T1000 (cell line): ENCODE measurements at places on chromosomes 4 and X.

- DNase-seq, result no peak
These were observed 75.6 kb downstream of the CCNG2 start for GRCh38 chr4:77232653-77233052.

- no peak for DNase-seq
These were observed 22.0 kb downstream of the MND1 start for GRCh38 chr4:153366486-153366885.

DNA sequence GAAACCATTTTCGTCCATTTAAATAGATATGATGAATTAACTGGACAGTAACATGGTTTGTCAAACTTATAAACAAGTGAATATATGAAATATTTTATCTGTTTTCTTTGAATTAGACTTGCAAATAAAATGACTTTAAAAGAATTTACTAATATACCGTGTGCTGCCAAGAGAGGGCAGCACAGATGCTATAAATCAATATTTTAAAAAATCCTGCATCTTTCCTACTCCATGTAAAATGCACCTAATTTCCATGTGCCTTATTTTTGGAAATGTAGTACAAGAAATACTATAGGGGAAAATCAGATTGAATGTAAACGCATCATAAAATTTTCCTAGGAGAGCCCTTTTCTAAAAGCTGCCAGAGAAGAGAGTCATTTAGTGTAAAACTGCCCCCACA is 62.2 kb downstream of the PRKX start:
- DNase-seq, result no peak

GRCh38 chrX:38718311-38718710 is 82.9 kb upstream of the MID1IP1 start:
- no peak for DNase-seq

DNA sequence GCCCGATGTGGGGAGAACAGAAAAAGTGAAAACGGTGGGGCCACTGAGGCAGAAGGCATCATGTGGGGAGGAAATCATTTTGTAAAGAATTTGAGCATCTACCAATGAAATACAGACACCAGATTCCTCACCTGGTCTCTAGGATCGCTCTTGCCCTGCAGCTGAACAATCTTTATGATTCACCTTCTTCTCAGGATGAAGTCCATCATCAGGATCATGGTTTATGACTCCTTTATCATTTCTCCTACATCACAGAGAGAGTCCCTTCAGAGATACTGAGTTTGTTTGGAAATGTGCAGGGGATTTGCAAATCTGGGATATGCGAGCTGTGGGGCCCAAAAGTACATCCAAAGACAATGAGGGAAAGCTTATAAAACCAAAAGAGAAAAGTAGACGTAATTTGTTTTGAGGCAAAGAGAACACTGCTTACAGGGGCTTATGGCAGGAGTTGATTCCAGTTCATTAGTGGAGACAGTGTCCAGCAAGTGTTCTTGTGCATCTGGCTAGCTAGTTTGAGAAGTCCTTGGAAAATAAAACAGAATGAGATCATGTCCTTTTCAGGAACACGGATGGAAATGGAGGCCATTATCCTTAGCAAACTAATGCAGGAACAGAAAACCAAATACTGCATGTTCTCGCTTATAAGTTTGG is 15.3 kb upstream of the ANXA5 start:
- DNase-seq, result no peak

GRCh38 chr4:151227731-151228130 is 49.2 kb upstream of the PRSS48 start:
- no peak for DNase-seq

- no peak for DNase-seq
These were observed 22.9 kb downstream of the FHL1 start for GRCh38 chrX:136170139-136170800.

DNA sequence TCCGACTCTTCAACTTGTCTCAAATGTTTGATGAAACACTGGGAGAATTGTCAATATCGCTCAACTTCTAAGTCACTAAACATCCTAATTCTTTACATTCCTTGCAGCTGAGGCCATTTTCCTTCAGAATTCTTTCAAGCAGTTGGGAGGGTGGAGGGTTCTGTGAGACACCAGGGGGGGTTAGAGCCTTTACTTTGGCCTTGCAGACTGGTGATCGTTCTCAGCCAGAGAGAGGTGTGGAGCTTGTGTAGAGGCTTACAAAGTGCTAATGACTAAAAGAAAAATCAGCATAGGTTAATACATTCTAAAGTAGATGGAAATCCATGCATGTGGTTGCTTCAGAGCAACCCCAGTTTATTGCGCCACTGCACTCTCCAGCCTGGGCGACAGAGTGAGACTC is 21.3 kb upstream of the SOX3 start:
- DNase-seq, result no peak

GRCh38 chrX:120140293-120140981 is 18.0 kb upstream of the RHOXF2 start:
- no peak for DNase-seq

DNA sequence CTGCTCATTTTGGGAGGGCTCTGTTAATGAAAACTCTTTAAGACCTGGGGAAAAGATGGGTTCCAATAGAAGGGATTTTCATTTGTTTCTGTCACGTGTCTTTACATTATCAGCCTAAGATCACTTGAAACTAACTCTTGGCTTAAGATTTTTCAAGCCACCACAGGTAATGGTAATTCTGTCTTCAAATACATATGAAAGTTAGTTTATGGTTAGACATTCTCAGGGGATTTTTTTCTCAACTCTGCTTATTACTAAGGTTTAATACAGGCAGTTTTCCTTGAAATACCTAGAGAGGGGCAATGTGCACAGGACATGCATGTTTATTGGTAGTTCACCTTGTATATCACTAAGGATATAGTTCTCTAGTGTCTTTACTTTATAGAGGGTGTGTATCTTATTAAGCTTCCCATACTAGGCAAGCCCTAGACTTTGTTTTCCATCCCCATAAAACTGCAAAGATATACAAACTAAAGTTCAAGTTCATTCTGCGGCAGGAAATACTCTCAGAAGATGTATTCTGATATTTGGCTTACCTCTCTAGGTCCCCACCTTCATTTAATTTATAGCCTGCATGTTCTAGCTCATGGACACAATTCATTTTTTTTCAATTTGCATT is 38.2 kb upstream of the MYOZ2 start:
- DNase-seq, result no peak

- no peak for DNase-seq
These were observed 51.8 kb upstream of the BCOR start for GRCh38 chrX:40149286-40150175.

- no peak for DNase-seq
These were observed 146.7 kb upstream of the FAM9B start for GRCh38 chrX:9180623-9181022.

DNA sequence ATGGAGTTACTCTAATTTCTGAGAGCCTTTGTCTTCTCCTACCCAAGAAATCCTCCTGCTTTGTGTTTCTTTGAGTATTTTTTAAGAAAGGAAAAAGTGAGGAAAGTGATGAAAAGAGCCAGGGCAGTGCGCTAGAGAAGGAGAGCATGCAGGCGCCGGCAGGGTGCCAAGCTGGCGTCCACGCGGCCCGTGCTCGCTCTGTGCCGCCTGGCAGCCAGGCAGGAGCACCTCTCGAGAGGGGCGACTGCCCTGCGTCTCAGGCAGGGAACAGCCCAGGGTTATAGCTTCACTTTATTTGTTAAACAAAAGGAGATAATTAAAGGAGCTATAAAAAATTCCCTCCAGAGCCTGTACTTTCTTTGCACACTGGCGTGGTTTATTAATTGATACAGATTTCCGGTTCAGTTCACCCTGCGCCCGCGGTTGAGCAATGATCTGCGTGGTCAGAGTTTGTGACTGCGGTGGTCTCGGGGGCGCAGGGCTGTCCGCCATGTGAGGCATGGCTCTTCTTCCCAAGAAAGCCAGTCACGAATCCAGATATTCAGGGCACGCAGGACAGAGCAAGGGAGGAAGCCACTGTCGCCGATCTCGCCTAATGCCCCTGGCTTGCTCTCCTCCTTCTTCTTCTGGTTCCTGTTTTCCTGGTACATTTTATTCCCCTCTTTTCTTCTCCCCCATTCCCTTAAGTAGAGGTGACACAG is 110.8 kb upstream of the PAQR3 start:
- no peak for DNase-seq

DNA sequence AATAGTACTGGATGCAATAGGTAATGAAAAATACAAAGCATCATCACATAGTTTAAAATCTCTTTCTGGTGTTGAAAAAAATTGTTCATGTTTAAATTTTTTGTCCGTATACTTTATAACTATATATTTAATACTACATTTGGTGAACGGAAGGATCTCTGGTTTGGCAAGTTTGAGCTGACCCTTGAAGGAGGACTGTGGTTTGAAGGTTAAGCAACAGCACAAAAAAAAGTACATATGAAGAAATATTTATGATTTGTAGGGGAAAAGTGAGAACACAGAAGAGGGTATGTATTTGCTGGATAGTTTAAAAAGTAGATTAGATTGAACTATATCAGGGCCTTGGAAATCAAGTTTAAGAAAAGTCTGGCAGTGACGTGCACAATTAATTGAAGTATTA is 13.3 kb downstream of the SRP72 start:
- DNase-seq, result no peak

GRCh38 chr4:171565130-171565788 is 247.9 kb upstream of the GALNTL6 start:
- DNase-seq, result no peak

DNA sequence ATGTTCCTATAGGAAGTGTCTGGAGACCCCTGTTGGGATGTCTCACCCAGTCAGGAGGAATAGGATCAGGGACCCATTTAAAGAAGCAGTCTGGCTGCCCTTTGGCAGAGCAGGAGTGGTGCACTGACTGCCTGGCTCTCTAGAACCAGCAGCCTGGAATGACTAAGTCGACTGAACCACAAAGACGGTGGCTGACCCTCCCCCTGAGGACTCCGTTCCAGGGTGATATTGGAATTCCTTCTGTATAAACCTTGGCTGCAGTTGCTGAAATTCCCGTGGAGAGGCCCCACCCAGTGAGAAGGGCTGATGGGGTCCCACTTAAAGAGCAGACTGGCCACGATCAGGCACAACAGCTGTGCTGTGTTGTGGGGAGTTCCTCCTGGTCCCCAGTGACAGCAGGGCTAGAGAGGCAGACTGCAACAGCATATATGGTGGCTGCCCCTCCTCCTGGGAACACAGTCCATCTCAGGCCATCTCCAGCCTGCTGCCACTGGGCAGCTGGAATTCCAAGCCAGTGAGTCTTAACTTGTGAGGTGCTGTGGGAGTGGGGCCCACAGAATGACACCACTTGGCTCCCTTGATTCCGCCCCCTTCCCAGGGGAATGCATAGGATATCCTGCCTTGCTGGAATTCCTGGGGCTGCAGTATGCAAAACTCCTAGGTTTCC is 41.8 kb upstream of the RLIM start:
- DNase-seq, result peak; percentile 3

DNA sequence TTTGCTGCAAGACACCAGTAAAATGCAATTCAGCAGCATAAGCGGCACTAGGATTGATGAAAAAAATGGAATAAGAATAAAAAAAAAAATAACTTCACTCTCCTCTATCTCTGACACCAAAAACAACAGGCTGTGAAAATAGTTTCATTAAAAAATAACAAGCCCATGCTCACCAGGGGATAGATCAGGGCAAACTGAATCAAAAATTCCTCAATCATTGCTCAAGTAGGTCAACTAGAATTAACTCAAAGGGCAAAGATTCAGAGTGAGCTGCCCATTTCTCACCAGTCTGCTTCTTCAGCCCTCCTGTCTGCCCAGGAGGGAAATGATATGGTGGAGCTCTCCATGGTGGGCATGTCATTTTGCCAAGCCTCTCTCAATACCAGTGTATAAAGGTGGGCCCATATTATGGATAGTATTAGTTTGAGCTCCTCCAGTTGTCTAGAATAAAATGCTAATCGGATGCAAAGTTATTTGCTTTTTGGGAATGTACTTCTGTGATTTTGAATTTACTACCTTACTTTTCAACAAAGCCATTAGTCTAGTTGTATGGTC is 153.9 kb downstream of the UNC5C start:
- DNase-seq, result no peak

DNA sequence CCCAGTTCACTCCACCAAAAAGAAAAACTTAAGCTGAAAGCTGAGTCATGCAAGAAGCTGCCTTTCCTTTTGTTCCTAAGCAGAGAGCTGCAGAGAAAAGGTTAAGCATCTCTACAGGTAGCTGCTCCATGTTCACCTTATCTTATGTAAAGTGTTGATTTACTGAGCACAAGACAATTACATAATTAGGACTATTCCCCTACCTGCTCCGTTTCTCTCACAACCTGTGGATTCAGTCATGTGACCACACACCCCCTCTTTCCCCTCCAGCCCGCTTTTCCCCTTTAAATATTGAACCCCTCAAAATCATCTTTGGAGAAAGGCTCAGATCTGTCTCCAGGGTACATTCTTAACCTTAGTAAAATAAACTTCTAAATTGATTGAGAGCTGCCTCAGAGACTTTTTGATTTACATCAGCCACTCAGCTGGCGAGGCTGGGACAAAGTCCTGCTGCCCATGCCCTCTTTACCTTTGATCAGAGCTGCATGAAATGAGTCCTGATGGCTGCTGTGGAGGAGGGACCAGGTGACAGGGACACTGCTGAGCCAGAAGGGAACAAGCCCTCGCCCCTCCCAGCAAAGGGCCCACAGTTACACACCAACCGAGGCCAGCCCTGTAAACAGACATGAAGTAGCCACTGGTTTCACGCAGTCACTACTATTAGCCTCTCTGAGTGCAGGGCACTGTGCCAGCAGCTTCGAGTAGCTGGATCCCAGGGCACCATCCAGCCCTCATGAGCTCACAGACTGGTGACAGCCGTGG is 53.9 kb upstream of the C4orf50 start:
- DNase-seq, result no peak

DNA sequence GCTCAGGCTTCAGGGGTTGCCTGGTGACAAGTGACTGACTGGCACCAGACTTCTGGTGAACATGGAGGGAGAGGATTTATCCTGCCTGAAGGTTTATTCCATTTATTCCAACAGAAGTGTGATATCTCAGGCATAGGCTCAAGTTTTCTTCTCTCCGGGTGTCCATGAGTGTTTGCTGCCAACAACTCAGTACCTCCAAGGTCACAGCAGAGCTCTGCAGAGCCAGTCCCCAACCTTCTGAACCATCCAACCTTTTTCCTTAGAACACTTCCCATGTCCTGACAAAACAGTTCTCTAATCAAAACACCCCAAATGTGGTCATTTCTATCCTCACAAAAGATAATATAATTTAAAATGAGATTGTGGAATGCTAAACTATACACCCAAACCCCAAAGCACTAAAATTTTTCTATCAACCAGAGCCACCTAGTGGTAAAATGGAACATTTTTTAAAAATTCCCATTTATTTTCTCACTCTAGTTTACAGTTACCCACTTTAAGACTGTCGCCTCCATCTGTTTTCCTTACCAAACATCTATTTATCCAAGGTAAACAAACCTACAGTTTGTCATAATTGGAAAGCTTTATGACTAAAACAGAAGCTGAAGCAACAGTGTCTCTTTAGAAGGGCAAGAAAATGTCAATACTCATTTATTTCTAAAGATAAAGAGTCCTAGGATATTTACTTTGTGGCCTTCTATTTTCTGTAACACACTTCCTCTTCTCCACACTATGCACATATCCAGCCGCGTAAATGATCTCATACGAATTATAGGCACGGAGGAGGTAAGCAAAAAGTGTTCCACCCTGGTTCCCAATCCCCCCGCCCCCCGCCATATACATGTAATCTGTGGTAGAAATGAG is 39.5 kb downstream of the TMEM154 start:
- no peak for DNase-seq
